Esophagus muscularis mucosa (tissue), 4 donors: ENCODE measurements at places on chromosomes 6 and 20. TPM values are rescaled to one million over a fixed set of nuclear protein-coding genes. Genes with fewer than 3 reads are reported as not detected.

The SNAP25 gene
- 4.2 TPM for total RNA-seq

The NOTCH4 gene
- total RNA-seq: 19.9 TPM

The MEI4 gene
- total RNA-seq: not detected

The DEF6 gene
- 2.5 TPM for total RNA-seq

The NOX3 gene
- total RNA-seq: not detected

The SLC25A27 gene
- 13.3 TPM for total RNA-seq

DNA sequence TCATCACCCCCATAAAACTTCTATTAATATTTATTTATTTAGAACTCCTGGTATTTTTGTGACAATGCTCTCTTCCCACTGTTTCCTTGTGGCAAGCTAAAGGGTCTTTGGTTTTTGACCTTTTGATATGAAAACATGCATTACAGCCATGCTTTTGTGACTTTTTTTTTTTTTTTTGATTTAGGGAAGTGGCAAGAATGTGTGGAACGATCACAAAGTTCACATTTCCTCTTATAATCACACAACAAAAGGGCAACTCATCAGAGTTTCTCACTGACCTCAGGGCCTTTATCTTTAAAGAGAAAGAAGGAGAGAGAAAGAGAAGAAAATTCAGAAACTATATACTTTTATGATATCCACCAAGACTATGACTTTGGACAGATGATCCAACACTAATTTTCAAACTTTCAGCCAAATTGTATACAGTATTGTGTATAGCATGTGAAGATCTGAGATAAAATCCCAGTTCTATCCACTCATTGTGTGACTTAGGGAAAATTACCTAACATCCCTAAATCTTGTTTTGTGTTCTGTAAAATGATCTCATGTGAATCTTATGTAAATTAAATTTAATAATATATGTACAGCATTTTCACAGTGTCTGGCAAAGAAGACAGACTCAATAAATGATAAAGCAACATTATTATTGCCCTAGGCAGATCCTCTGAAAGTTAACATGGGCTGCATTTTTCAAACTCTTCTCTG, 106.8 kb upstream of the MARCKS start:
- H3K36me3 ChIP-seq: no peaks in the 10 kb centered on the region
- no peak for DNase-seq
- H3K4me1 ChIP-seq: no peaks in the 10 kb centered on the region

- DNase-seq: no peak
- no peak overlapping the region for H3K27ac ChIP-seq
- H3K27me3 ChIP-seq: peaks cover 7% of the 10 kb centered on the region
- H3K4me1 ChIP-seq: no peaks in the 10 kb centered on the region
- H3K36me3 ChIP-seq: no peaks in the 10 kb centered on the region
Measured at GRCh38 chr20:32945710-32946221, 58.5 kb downstream of the SUN5 start.

DNA sequence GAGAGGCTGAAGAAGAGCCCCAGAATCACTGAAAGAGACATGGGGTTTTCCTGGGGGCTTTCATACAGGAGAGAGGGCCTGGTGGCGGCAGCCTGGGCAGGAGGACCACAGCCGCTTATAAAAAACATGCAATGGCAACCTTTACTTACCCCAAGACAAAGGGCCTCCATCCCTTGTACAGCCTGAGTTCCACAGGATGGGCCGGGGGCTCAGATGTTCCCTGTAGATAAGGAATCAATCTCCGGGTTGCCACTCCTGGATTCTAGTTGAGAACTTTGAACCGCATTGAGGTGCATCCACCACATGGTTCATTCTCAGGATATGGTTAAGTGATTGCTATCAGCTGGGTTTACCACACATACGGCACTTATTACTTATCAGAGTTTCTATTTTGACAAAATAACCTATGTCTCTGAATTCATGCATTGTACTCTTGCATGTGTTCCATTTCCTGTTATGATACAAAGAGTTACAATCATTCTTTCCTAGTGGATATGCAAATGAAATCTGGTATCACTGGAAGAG, 677.6 kb downstream of the KIF16B start:
- no peaks in the 10 kb centered on the region for H3K27me3 ChIP-seq
- no peak overlapping the region for H3K4me3 ChIP-seq
- no peak overlapping the region for H3K27ac ChIP-seq
- no peaks in the 10 kb centered on the region for H3K36me3 ChIP-seq
- H3K4me1 ChIP-seq: peaks cover 3% of the 10 kb centered on the region
- no peak for DNase-seq
